Activated CD4-positive, CD25-positive, alpha-beta regulatory T cell treated with anti-CD3 and anti-CD28 coated beads, Interleukin-2, amount 50 U/mL, for 72 hours (primary cell): ENCODE measurements at places on chromosomes 2 and 18.

GRCh38 chr2:108629417-108629816 lies 89.9 kb upstream of the RANBP2 start:
- DNase-seq = no peak

DNA sequence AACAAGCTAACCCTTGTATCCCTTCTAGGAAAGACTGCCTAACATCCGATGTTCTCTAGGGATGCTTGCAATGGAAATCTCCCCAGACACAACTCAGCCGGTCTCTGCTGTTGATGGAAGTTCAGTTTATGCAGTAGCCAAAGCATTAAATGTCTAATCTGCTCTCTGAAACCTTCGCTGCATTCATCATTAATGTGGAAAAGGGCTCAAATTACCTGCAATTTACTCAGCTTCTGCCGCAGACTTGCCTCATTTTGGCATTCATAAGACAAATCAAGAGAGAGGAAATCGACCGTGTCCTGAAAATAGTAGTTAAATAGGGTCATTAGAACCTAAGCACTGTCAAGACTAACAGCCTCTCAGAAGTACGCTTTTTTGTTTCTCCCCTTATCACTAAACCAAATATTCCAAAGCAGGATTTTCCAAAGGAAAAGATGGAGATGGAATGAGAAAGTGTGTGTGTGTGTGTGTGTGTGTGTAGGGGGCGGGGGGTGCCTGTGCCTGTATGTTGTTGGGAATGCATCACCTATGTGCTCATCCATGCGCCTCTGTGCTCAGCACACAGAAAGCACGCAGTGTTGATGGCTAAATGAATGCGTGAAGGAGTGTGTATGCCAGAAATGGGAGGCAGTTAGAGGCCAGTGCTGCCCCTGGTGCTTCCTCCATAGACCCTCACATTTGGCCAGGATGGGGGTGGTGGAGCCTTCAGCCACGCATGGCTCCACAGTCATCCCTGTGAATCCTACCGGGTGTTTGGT lies 7.4 kb downstream of the LCT start:
- no peak for DNase-seq

GRCh38 chr2:50753234-50753633 lies 278.7 kb downstream of the NRXN1 start:
- no peak for DNase-seq

DNA sequence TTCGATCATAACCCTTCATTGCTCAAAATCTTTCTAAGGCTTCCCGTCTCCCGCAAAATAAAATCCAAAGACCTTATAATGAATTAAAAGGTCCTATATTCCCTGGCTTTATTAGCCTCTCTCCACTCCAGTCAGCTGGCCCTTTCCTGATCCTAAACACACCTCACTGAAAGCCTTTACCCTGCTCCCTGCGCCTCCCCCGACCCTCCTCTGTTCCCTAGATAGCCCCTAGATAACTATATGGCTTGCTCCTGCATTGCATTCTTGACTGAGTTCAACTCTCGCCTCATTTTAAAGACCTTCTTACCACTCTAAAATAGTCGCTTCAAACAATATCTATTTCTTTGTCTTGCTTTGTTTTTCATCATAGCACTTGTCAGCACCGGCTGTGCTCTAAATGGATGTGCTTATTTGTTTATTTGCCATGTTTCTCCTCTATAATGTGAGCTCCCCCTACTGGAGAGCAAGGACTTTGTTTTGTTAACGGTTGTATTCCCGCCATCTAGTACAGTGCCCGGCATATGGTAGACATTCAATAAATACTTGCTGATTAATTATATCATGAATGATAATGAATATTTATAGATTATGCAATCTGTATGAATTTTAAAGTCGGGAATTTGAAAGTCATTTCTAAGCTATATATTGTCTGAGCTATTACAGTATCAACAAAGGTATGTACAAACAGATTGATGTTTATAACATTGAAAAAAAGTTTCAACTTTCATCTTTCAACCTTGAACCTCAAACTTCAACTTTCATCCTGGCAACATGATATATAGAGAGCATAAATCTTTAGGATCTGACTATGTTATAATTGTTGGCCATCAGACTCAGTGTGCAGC lies 32.4 kb upstream of the VIT start:
- DNase-seq = no peak

- no peak for DNase-seq
These were observed 393.8 kb upstream of the HNMT start for GRCh38 chr2:137570484-137570883.

DNA sequence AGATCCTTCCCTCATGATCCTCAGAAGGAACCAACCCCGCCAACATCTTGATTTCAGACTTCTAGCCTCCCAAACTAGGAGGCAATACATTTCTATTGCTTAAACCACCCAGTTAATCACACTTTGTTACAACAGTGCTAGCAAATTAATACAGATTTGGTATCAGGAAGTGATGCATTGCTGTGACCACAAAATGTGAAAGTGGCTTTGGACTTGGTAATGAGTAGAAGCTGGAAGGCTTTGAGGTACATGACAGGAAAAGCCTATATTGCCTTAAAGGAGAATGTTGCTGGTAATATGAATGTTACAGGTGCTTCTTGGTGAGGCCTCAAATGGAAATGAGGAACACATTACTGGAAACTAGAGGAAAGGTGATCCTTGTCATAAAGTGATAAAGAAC lies 260.3 kb downstream of the SATB2 start:
- DNase-seq = no peak

- DNase-seq = no peak
These were observed 67.3 kb downstream of the SMIM21 start for GRCh38 chr18:75360215-75360614.

DNA sequence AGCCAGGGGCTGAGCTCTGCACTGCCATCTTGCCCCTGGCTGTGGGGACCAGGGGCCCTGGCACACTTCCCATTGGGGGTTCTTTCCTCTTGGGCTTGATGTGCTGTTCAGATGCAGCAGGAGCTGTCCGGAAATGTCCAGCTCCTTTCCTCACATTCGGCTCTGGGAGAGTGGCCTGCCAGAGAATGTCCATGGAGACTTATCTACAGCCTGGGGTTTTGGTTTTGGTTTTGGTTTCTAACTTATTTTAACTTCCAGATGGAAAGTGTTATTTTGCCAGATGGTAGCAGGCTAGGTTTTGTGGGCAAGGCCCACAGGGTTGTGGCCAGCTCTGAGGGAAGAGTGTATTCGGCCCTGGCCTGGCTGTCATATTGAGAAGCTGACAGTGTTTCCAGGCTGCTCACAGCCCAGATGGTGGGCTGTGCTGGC lies 177.3 kb downstream of the ANKRD30B start:
- no peak for DNase-seq

- no peak for DNase-seq
These were observed 22.0 kb upstream of the PNO1 start for GRCh38 chr2:68135448-68136320.

- DNase-seq = peak; percentile 78
These were observed at the start of gene ANKMY1 for GRCh38 chr2:240557808-240558207. ANKMY1 (minus strand) TSS chr2:240557988; CDS start chr2:240557335, 653 bp downstream.

GRCh38 chr2:46439582-46439981 lies 39.8 kb upstream of the TMEM247 start:
- no peak for DNase-seq

- DNase-seq = no peak
These were observed 55.3 kb downstream of the EDAR start for GRCh38 chr2:108933691-108934117.

DNA sequence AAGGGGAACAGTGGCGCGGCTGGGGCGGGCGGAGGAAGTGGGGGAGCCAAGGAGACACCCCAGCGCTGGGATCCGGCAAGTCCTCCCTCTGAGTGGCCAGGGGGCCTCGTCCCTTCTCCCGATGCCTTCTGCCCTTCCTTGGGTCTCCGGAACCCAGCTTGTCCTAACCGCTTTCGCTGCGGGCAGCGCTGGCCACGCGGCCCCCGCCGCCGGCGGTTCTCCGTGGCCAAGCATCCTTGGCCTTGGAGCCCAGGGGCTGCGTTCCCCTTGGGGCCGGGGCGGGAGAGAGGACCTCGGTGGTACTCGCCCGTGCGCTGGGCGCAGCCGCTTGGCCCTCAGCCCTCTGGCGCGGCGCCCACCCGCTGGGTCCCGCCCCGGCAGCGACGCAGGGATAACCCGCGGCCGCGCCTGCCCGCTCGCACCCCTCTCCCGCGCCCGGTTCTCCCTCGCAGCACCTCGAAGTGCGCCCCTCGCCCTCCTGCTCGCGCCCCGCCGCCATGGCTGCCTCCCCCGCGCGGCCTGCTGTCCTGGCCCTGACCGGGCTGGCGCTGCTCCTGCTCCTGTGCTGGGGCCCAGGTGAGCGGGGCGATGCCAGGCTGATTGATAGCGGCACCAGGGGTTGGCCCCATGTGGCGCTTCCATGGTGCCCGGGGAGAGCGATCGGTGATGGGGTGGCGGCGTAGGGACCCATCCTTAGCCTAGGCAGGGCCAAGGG lies 128.7 kb downstream of the UXS1 start:
- DNase-seq = no peak

GRCh38 chr2:122023059-122023864 lies 267.8 kb downstream of the TSN start:
- DNase-seq = no peak

- no peak for DNase-seq
These were observed 5.0 kb downstream of the DLX1 start for GRCh38 chr2:172090044-172090961.

DNA sequence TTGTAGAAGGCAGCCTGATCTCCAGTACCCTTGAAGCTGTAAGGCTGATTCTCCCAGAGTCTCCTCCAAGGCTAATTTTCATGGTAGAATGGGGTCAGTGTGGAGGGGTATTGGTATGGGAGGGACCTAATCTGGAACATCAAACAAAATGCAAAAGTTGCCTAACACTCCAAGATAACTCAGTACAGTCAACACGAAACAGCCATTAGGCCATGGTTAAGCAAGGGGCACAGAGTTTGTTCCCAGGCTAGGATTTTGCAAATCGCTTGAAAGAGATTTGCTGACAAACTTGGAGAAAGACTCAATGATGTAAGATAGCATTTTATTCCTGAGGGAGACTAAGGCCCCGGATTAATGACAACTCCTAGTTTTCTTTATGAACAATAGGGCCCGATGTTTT lies 5.4 kb downstream of the PID1 start:
- DNase-seq = no peak

- DNase-seq = no peak
These were observed 709 bp downstream of the PTPN2 start for GRCh38 chr18:12883372-12883683.

- no peak for DNase-seq
These were observed 537 bp upstream of the ZC3H15 start for GRCh38 chr2:186485576-186485870.

- DNase-seq = no peak
These were observed 544.4 kb upstream of the SETBP1 start for GRCh38 chr18:44136326-44136725.

- no peak for DNase-seq
These were observed 83.0 kb upstream of the HS6ST1 start for GRCh38 chr2:128401680-128402079.

DNA sequence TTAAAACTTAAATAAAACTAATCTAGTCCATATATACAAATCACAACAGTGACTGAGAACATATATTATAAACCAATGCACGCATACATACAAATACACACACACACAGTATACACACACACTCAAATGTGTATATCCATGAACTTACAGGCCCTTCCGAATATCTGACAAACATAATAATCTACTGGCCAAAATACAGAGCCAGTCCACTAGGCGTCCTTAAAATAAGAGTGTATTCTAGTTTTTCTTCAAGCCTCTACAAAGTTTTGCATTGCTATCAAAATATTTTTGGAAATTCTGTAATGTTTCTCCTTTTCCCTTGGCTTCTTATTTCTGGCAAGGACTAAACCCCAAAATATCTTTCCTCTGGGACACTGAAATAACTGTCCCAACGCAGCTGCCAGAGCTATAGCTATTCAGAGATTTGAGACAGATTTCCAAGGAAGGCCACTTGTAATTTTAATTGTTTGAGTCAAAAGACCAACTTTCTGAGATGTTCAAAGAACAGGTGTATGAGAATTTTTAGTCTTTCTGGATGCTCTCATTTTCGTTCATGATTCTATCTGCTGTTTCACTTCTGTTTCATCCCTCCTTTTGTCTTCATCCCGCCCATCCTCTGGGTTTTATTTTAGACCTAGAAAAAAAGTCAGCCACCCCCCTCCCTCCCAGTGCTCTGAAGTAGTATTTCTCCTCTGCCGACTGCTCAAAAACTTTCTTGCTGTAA lies 24.1 kb upstream of the SP3 start:
- no peak for DNase-seq

- no peak for DNase-seq
These were observed 79.4 kb downstream of the TMEM182 start for GRCh38 chr2:102841107-102841840.

GRCh38 chr2:191565120-191565519 lies 112.8 kb upstream of the NABP1 start:
- no peak for DNase-seq

DNA sequence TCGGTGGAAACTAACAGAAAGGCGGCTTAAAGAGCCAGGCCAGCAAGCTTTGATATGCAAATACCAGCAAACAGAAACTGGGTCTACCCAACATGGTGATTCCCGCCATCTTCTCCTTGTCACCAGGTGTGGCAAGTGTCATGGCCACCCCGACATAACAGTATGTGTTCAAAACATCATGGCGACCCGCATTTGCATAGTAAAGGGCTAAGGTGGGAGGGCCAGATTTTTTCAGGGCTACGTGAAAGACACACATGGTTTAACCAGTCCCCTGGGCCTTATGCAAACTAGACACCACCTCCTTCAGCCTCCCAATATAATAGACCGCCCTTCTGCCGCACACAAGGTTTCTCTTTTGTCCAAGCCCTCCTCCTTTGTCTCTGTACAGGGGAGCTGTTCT lies 260.4 kb downstream of the METTL4 start:
- DNase-seq = no peak

DNA sequence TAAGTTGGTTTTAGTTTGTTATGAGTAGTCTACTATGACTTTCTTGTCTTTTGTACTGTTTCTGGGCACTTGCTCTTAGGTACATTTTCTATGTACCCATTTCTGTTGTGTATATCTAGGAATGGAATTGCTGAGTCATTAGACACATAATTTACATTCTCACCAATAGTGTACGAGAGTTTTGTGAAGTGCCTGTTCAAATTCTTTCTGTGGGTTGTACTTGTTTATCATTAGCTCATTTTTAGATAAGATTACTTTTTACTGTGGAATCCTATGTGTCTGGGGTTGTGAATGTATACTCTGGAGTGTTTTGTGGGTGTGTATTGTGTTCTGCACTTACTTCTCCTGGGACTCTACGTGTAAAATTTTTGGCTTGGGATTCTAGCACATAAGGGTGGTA lies 36.6 kb upstream of the CD28 start:
- no peak for DNase-seq

- no peak for DNase-seq
These were observed 39.9 kb downstream of the TMEM178A start for GRCh38 chr2:39705638-39706037.

DNA sequence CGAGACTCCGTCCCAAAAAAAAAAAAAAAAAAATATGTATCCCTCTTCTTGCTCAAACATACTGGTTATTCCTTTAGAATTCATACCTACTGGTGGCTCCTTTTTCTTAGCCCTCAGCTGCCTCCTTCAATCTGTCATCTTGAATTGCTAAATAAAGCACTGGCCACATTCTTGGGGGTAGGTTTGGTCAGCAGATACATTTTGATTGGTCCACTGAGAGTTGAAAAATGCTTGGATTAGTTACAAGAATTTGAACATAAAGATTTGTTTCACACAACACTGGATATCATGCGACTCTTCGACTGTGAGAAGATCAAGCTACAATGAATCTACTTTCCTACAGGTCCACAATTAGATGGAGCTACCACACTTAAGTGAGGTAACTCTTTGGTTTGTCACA lies 906.1 kb upstream of the SLC39A10 start:
- no peak for DNase-seq

- DNase-seq = no peak
These were observed 4.0 kb downstream of the REV1 start for GRCh38 chr2:99485824-99486223.

- no peak for DNase-seq
These were observed 19.0 kb upstream of the CXCR4 start for GRCh38 chr2:136136931-136137330.
